Activated CD4-positive, alpha-beta T cell treated with anti-CD3 and anti-CD28 coated beads for 36 hours (primary cell): ENCODE measurements at places on chromosomes 4 and X. TPM values are rescaled to one million over a fixed set of nuclear protein-coding genes. Genes with fewer than 3 reads are reported as not detected.

GRCh38 chr4:26197018-26197779, 123.6 kb upstream of the RBPJ start:
- peak; percentile 80 for DNase-seq
- H3K27me3 ChIP-seq = peaks cover 2% of the 10 kb centered on the region
- peaks cover 68% of the 10 kb centered on the region for H3K4me1 ChIP-seq
- no peaks in the 10 kb centered on the region for H3K36me3 ChIP-seq
- peak overlapping the region; percentile 52 for H3K4me3 ChIP-seq

- no peaks in the 10 kb centered on the region for H3K27me3 ChIP-seq
- DNase-seq = no peak
Measured at GRCh38 chr4:46656071-46656470, 253.0 kb downstream of the COX7B2 start.

GRCh38 chr4:55080174-55080865, 45.1 kb downstream of the KDR start:
- peaks cover 9% of the 10 kb centered on the region for H3K4me1 ChIP-seq
- H3K27ac ChIP-seq = no peak overlapping the region
- DNase-seq = no peak

GRCh38 chr4:91577864-91578263, 725.9 kb upstream of the GRID2 start:
- H3K4me3 ChIP-seq = no peak overlapping the region
- H3K27me3 ChIP-seq = no peaks in the 10 kb centered on the region
- H3K36me3 ChIP-seq = no peaks in the 10 kb centered on the region

- no peak overlapping the region for H3K4me3 ChIP-seq
- H3K4me1 ChIP-seq = peaks cover 14% of the 10 kb centered on the region
- no peaks in the 10 kb centered on the region for H3K27me3 ChIP-seq
- peaks cover 1% of the 10 kb centered on the region for H3K36me3 ChIP-seq
Measured at GRCh38 chrX:148288451-148288850, 212.0 kb upstream of the AFF2 start.

DNA sequence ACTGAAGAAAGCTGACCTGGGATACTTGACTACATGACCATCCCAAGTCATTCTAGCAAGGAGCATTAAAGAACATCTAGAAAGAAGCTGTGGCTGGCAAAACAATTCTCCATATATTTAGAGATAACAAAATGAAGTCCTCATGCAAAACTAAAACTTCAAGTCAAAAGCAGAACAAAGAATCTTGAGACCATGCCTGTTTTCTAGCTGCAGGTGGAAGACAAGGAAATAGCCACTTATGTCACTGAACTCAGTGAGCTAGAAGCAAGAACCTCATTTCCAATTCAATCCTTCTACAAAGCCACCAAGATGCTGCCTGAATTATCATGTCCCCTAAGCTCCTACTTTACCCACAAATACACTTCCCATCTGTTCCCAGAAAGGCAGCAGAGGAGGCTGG, 13.8 kb downstream of the USP46 start:
- no peaks in the 10 kb centered on the region for H3K27me3 ChIP-seq
- peaks cover 2% of the 10 kb centered on the region for H3K36me3 ChIP-seq
- peaks cover 28% of the 10 kb centered on the region for H3K4me1 ChIP-seq
- DNase-seq = no peak
- no peak overlapping the region for H3K27ac ChIP-seq

- H3K36me3 ChIP-seq = no peaks in the 10 kb centered on the region
- no peak overlapping the region for H3K4me3 ChIP-seq
- no peak overlapping the region for H3K27ac ChIP-seq
Measured at GRCh38 chr4:19285146-19285545, 966.6 kb upstream of the SLIT2 start.

GRCh38 chr4:14701896-14702295, 300.4 kb upstream of the CPEB2 start:
- H3K36me3 ChIP-seq = no peaks in the 10 kb centered on the region
- H3K4me1 ChIP-seq = peaks cover 10% of the 10 kb centered on the region
- H3K27me3 ChIP-seq = peaks cover 14% of the 10 kb centered on the region

DNA sequence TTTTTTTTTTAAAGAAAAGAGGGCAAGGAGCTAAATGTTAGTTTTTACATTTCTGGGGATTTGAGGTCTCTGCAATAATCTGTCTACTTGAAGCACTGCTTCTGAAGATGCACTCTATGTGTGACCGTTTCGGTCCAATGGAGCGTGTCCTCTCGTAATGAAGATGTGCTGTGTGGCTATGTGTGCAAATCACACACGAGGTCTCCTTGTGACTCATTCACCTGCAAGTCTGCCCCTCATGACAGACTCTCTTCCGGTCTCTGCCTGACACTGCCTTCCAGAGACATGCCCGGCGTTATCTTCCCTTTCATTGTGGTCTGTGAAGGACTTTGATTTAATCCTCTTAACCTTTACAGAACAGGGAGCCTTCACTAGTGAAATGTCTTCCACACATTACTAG, 84.3 kb downstream of the TRAM1L1 start:
- no peak for DNase-seq
- H3K4me3 ChIP-seq = no peak overlapping the region
- H3K27ac ChIP-seq = no peak overlapping the region
- no peaks in the 10 kb centered on the region for H3K36me3 ChIP-seq

- H3K36me3 ChIP-seq = peaks cover 40% of the 10 kb centered on the region
- H3K27ac ChIP-seq = peak overlapping the region; percentile 92
- peak; percentile 24 for DNase-seq
- peak overlapping the region; percentile 94 for H3K4me3 ChIP-seq
- H3K4me1 ChIP-seq = peaks cover 43% of the 10 kb centered on the region
Measured at GRCh38 chr4:184649971-184650855, 675 bp downstream of the PRIMPOL start.

DNA sequence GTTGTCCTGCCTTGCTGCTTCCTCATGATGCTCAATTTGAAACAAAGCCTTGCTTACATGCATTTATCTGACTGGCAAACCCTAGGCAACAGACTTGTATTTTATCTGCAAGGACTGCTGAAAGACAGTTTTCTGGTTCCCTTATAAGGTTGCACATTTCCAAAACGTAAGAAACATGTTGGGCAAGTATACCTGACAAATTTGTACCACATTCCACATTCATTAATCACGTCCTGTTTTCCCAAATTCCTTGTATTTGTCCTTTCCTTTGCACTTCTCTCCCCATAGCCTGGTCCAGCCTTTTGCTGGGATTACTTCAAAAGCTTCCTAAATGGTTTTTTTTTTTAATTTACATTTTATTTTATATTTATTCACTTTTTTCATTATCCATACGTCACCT, 310.1 kb downstream of the PPP3CA start:
- peaks cover 23% of the 10 kb centered on the region for H3K4me1 ChIP-seq
- no peaks in the 10 kb centered on the region for H3K36me3 ChIP-seq
- no peak overlapping the region for H3K4me3 ChIP-seq
- H3K27me3 ChIP-seq = no peaks in the 10 kb centered on the region

GRCh38 chr4:56806666-56807065, 14.8 kb downstream of the SPINK2 start:
- no peak for DNase-seq
- no peak overlapping the region for H3K27ac ChIP-seq
- no peaks in the 10 kb centered on the region for H3K27me3 ChIP-seq
- H3K4me3 ChIP-seq = no peak overlapping the region

DNA sequence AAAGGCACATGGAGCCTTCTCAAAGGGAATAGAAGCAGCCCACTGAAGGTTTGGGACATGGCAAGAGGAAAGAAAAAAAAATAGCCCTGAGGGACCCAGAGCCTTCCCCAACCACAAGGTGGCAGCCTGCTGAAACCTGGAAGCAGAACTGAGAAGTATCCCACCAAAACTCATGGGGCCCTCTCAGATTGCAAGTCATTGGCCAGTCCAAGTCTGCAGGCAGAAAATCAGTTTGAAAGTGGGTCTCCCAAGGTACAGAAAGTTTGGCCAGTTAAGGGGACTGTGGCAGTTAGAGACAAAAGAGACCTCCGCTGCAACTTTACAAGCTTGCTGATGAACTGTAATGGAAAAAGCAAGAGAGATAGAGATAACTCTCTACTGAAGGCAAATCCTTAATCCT, 155.8 kb downstream of the ANTXR2 start:
- H3K4me3 ChIP-seq = no peak overlapping the region
- peak overlapping the region; percentile 58 for H3K27ac ChIP-seq
- H3K27me3 ChIP-seq = no peaks in the 10 kb centered on the region

Gene SLC10A3
- 11.3 TPM for total RNA-seq

Gene KLHL4
- not detected for total RNA-seq

Gene APOOL
- total RNA-seq = 22.3 TPM

Gene ADGRA3
- 10.8 TPM for total RNA-seq

Gene DIAPH2
- total RNA-seq = 9.1 TPM

Gene HMX1
- total RNA-seq = not detected

Gene NAAA
- total RNA-seq = 26.8 TPM

Gene GPR119
- not detected for total RNA-seq

Gene CWH43
- not detected for total RNA-seq

Gene PDLIM3
- total RNA-seq = not detected

Gene NAP1L5
- 4.9 TPM for total RNA-seq

Gene PCSK1N
- total RNA-seq = 1.3 TPM

Gene NKRF
- total RNA-seq = 23.8 TPM
